ENCODE measurements at places on chromosomes 12 and 14. TPM values are rescaled to one million over a fixed set of nuclear protein-coding genes. Genes with fewer than 3 reads are reported as not detected.
A peak's percentile ranks its signal among the peaks of the same experiment; 100 is the strongest.

The ITGB7 gene
- total RNA-seq = 2.1 TPM

The ACOT2 gene
- 53.8 TPM for total RNA-seq

The SDR39U1 gene
- 31.6 TPM for total RNA-seq

DNA sequence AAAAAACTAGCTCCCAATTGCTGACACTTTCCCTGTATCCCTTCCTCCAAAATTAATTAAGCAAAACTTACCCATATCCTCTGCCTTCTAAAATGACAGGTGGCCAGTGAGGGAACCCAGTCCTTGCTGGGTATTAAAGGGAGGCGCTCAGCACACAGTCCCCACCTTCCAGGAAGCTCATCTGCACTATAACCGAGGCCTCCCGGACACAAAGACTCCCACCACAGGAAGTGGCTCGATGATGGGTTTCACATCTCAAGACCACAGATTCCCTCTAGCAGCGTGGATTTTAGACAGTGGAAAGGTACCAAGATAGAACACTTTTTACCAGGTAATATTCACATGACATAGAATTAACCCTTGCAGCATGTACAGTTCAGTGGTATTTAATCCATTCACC lies 126.8 kb upstream of the NCOR2 start:
- no peak for DNase-seq

DNA sequence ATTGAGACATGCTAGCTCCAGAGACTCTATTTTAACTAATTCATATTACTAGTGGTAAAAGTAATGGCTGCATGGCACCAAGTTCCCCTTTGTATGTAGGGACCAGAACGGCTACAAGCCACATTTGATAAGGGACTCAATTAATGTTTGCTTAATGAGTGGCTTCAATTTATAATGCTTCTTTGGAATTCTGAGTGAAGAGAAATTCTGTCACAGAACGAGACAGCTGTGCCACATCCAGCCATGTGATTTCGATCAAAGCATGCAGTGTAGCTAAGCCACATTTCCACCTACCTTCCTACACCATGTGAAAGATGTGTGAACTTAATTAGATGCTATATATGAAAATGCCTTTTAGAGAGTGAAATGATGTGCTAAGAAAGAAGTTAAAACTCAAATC lies 217.4 kb downstream of the ACSS3 start:
- no peak for DNase-seq

DNA sequence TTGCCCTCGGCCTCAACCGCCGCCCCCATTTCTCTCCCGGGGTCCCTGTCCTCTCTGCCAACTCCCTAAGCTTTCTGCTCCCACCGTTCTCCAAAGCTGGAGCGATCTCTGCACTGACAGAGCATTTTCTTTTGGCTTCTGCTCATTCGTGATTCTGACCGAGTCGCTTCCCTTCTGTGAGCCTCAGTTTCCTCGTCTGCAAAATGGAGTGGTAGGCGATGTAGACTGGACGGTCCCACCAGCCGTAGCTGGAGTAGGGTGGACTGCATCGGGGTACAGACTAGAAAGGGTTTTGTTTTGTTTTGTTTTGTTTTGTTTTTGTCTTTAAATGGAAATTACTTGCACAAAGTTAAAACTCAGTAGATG lies 2.4 kb downstream of the VSX2 start:
- DNase-seq = no peak

DNA sequence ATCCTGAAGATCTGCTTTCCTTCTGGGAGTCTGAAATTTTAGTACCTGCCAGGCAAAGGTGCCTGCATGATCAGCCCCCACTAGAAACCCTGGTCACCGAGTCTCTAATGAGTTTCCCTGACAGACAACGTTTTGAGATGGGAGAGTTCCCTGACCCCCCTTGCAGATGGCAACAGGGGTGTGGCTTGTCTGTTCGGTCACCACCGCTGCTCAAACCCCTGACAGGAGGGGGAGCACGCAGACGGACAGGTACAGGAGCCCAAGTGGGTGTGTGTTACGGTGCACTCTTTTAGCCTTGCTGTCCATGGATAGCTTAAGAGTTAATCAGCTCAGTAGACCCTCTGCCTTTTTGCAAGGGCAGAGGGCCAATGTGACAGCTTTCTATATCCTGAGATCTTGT lies 19.3 kb upstream of the CDKN3 start:
- no peak for DNase-seq

The TMEM132D gene
- total RNA-seq = not detected

DNA sequence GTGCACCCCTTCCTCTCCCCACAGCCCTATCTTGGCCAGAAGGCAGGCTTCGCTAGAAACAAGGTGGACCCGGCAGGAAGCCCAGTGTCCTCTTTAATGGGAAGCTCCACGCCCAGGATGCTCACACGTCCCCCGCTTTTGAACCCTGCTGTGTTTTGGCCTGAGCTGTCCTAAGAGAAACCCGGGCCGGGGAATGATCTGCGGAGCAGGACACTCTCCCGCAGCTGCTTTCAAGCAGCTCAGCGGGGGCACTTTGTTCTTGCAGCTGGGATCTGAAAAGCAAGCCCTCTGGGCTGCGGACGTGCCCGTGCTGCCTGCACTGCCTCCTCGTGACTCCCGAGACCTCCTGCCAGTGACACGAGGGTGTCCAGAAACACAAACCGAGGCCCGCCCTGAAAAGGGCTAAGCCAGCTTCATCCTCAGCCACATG lies 30.0 kb downstream of the SCARB1 start:
- peak; percentile 83 for DNase-seq

- no peak for DNase-seq
These were observed 745 bp upstream of the PPP1R36 start for GRCh38 chr14:64549016-64549415.

GRCh38 chr12:546265-546919 lies 86.7 kb downstream of the B4GALNT3 start:
- no peak for DNase-seq

The ASPG gene
- 3.2 TPM for total RNA-seq

GRCh38 chr14:52494444-52494843 lies 57.9 kb downstream of the TXNDC16 start:
- DNase-seq = no peak

DNA sequence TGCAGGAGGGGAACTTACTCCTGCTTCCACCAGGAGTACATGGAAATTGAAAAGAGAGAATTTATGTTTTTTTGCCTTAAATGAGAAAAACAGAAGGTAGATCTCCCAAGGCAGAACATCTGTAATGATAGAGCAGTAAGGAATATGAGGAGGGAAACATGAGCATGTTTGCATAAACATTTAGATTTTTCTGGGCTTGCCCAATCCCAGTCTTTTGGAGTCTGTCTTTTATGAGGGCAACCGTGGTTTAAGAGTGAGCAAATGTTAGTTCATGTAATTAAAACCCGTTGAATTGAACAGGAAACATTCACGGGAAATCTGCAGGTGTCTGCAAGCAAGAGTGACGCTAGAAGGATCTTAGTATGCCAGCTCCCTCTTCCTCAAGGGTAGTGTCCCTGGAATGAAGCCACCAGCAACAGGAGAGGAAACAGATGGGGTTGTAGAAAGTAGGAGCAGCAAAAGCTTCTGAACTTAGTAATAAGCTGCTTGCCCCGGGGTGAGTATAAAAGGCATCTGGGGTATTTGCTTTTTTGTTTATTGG lies 79.3 kb downstream of the ARF6 start:
- DNase-seq = no peak

- no peak for DNase-seq
These were observed 47.2 kb downstream of the ALDH1L2 start for GRCh38 chr12:105036937-105037649.

DNA sequence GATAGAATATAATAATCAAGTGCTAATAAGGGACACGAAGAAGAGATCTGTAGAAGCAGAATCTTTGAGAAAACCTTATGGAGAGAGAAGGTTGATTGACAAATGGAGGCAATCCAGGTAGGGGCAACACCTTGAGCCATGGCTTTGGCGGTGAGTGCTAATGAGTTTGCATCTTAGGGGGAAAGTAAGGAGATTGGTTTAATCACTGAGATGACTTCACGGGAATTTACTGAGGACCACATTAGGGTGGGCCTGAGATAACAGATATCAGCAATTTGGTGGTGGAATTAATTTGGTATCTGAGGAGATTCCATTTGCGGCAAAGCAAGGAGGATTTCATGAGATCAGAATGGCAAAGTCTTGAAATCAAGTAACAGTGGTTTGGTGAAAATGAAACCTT lies 1.8 kb upstream of the LARP4 start:
- DNase-seq = no peak

DNA sequence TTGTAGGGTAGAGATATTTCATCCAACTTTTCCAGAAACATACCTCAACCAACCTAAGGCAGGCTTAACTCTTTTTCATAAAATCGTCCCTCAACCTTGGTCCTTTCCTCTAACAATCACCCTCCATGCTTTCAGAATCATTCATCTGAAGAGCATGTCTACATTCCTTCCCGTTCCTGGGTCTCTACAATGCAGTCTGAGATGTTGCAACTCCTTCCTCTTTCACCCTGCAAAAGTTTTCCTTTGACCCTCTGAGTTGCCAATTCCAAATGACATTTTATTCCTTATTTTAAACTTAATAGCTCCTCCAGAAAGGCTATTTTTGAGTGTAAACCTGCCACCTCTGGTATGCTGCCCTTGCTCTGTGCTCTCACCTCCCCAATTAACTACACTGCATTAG lies 16.7 kb downstream of the SLC7A7 start:
- no peak for DNase-seq

- DNase-seq = no peak
These were observed 161.1 kb downstream of the PPFIA2 start for GRCh38 chr12:81597928-81598604.

DNA sequence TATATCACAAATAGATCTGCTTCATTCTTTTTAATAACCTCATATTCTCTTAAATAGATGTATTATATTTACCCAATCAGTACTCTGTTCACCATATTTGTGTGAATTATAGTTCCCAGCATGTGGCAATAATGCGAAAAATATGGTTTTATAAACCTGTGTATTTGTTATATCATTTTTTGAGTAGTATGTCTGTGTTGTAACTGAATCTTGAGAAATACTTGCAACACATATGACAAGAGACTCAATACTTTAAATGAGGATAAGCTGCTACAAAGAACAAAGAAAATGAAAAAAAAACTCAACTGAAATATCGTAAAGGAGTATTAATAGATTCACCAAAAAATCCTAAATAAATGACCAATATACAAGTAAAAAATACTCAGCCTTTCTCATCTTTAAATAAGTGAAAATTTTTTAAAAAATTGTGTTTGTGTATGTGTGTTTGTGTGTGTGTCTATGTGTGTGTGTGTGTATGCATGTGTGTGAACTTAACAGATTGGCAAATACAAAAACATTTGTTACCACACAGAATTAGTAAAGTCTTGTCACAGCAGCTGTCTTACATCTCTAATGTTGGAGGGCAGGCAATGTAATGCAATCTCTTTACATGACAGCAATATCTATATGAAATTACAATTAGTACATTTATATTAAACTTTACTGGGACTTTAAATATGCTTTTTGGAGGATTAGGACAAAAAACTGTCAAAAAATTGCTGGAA lies 441.9 kb upstream of the MGAT4C start:
- no peak for DNase-seq

DNA sequence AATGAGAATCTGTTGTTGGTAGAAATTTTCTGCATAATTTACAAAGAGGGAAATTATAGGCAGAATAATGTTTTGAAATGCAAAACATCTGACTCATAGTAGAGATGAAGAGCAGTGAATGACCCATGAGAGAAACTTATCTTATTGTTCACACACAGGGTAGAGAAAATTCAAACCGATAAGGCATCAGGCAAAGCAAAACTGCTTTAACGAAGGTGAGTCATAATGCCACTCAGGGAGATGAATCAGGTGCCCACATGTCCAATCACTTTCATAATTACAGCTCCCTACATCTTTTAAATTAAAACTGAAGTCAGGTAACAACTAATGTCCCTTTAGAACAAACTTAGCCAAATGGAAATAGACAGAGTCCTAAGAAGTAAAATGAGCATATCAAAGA lies 265.6 kb upstream of the GARIN6 start:
- no peak for DNase-seq

GRCh38 chr12:46557539-46558373 lies 185.2 kb upstream of the SLC38A2 start:
- no peak for DNase-seq

DNA sequence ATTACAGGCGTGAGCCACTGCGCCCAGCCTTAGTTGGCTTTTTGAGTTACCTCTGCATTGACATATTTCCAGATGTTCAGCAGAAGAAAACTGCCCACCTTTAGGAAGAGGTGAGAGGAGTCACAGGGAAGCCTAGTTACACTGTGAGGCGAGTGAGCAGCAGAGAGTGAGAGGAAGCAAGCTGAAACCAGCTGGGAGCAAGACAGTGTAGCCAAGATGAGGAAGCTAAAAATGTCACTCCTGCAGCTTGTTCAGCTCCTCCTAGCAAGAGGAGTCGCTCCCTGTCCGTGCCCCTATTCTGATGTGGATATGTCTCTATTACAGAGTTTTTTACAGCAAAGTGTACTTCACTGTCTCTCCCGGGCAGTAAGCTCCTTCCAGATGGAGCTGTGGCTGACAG lies 127.6 kb downstream of the GXYLT1 start:
- no peak for DNase-seq

DNA sequence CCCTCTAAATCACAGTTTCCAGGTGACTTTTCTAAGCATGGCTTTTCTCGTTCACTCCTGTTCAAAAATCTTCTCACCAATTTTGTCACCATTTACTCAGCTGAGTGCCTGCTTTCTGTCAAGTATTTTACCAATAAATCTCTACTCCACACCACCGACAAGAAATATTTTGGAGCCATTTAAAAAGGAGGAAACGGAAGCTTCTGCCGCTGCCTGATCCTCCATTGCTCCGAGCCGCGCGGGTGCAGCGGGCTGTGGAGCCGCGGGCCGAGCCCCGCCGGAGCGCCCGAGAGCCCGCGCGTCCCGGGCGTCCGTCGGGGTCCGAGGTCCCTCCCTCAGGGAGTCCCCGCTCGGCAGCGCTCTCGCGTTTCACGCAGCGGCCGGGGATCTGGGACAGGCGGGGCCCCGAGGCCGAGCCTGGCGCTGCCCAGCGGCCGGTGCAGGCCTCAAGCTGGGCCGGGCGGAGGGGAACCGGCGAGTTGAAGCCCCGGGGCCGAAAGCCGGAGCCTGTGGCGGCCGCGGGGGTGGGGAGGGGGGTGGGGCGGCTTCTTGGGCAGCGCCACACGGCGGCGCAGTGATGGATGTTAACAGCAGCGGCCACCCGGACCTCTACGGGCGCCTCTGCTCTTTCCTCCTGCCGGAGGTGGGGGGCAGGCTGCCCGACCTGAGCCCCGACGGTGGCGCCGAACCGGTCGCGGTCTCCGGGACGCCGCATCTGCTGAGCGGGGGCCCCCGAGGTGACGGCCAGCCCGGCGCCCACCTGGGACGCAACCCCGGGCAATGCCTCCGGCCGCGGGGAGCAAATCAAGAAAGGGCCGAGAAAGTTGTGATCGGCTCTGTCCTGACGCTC lies 1.1 kb upstream of the HEBP1 start:
- DNase-seq = peak; percentile 86

Data from posterior vena cava (tissue), 2 donors.